ENCODE measurements at places on chromosomes 11 and 22.
A peak's percentile ranks its signal among the peaks of the same experiment; 100 is the strongest.

- no peak for DNase-seq
Observed at GRCh38 chr11:74162681-74163467, 7.9 kb downstream of the C2CD3 start.

DNA sequence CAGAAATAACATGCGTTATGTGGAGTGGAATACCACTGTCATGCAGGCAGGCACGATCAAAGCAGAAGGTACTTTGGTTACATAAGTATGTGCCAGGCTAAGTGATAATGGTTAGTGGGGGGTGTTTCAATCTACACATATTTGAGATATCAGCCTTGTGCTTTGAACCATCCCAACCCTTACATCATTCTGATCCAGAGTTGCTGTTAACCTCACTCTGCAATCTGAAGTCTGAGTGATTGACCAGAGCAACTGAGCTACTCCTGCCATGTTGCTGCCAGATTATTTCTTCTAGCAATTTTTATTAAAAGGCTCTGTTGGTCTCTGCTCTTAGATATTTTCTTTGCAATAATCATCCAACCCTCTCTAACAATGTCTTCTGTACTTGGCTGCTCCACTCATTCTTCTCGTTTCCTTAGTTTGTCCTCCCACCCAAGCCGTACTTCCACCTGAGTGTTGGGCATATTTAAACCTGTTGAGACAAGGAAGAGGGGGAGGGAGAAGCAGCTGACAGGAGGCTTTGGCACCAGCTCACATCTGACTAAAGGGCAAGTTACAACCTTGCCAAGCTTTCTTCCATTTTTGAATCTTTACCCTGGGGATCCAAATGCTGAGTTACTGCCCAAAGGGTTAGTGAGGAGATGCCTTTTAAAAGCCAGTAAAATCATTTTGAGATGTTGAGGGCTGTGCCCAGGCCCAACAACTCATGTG is 114.1 kb upstream of the SESN3 start:
- DNase-seq = no peak

GRCh38 chr11:59254286-59254685 is 41.6 kb upstream of the MPEG1 start:
- no peak for DNase-seq

DNA sequence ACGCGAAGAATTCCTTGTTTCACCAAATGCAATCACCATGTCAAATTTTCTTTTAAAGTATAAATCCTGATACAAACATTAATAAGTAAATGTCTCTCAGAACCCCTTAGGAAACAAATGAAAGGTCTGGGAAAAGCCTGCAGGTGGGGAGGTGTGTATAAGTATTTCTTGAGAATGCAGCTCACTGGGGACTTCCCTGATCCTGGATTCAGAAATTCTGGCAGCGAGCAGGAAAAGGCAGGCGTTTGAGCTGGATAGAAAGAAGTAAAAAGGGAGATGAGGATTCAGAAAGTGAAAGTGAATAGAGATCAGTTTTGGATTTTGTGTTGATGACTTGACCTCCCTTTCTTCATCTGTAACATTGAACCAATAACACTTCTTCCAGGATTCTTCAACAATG is 68.3 kb upstream of the CTSC start:
- DNase-seq = no peak

GRCh38 chr11:102666331-102666957 is 39.1 kb downstream of the MMP27 start:
- DNase-seq = peak; percentile 25
